SK-N-MC (cell line): ENCODE measurements at places on chromosomes 4 and X.

DNA sequence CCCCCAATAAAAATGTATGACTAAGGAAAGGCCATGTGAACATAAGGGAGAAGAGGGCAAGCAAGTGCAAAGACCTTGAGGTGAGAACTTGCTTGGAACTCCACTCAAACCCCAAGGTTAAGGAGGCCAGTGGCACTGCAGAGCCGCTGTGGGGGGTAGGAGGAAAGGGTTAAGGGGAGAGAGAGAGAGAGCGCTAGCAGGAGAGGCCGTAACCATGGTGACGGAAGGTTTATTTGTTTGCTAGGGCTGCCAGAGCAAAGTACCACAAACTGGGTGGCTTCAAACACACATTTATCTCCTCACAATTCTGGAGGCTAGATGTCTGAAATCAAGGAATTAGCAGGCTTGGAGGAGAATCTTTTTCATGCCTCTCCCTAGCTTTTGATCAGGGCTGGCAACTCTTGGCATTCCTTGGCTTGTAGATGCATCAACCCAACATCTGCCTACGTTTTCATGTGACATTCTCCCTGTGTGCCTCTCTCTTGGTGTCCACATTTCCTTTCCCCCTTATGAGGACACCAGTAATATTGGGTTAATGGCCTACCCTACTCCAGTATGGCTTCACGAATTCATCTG lies 35.2 kb downstream of the SMIM20 start:
- DNase-seq = no peak

DNA sequence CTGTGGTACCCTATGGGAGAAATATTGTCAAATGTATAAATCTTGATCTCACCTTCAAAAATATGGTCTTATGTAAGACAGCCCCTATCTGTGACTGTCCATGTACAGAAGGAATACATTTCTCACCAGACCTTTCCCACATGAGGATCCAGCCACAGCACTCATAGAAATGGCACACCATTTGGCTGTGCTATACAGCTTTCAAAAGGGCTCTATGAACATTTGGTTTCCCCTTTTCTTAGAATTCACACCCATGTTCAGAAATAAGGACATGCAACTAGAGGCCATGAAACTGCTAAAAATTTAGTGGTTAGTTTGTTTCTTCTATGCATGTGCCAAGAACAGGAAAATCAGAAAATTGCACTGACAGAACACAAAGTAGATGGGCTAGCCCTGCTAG lies 62.7 kb downstream of the ANTXR2 start:
- no peak for DNase-seq

GRCh38 chrX:20519826-20520225 lies 253.1 kb upstream of the RPS6KA3 start:
- DNase-seq = no peak

DNA sequence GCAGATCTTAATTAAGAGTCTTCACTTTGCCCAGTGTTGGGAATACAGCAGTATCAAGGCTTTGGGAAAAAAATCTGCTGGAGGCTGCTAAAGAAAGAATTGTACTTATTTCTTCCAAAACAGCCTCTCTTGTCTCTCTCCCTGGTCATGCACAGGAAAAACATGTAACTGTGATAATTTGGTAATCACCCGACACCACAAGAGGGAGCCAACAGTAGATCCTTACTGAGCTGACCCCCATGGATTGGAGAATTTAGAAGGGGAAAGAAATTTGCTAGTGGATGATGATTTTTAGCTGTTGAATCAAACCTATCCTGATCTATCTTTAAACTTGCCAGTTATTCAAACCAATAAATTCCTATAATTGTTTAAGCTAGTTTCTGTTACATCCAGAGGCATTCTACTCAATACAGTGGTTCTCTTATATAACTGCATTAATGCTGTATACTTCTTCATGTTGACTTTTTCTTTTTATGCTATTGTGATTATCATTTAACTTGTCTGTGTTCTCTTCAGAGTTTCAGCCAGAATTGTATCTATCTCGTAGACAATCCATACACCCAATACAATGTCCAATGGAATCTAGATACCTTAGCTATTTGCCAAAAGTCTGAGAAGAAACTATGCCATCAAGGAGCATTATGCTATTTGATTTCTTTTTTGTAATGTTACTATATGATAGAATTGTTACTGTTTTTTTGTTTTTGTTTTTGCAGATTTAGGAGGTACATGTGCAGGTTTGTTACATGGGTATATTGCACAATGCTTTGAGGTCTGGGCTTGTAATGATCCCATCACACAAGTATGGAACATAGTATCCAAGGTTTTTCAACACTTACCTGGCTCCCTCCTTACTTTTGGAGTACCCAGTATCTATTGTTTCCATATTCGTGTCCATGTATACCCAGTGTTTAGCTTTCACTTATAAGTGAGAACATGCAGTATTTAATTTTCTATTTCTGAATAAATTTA lies 31.3 kb upstream of the ARHGEF38 start:
- peak; percentile 47 for DNase-seq

DNA sequence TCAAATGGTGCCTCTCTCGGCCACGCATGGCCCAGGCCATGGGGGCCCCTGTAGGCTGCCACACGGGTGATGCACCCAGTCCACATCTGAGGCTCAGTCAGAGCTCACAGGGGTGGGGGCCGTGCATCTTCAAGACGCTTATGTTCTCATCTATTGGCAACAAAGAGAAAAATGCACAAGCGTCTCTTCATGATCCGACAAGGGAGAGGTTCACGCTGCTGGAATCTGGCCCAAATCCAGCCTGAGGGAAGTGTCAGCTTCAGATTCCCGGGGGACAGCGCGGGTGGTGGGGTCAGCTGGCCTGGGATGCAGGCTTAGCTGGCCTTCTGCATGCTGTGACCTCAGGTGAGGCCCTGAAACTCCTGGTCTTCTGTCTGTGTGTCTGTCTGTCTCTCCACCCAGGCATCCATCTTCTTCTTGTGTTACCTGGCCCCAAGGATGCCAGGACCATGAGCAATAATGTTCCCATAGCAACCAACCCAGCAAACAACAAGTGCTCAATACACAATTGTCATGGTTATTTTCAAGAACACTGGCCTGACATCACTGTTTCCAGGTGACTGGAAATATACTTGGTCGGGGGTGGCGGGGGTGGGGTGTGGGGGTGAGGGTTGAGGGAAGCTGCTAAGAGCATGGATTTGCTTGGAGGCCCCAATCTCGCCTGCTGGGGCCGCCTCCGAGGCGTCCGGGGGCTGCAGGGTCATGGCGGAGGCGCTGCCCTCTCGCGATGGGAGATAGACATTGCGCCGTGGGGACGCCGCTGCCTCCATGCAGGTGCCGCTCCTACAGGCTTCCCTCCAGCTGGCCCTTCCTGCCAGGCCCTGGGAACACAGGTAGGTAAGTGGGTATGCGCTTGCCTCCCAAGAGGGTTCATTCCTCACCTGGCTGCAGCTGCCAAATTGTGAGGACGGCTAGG lies 48.3 kb downstream of the ABLIM2 start:
- no peak for DNase-seq

DNA sequence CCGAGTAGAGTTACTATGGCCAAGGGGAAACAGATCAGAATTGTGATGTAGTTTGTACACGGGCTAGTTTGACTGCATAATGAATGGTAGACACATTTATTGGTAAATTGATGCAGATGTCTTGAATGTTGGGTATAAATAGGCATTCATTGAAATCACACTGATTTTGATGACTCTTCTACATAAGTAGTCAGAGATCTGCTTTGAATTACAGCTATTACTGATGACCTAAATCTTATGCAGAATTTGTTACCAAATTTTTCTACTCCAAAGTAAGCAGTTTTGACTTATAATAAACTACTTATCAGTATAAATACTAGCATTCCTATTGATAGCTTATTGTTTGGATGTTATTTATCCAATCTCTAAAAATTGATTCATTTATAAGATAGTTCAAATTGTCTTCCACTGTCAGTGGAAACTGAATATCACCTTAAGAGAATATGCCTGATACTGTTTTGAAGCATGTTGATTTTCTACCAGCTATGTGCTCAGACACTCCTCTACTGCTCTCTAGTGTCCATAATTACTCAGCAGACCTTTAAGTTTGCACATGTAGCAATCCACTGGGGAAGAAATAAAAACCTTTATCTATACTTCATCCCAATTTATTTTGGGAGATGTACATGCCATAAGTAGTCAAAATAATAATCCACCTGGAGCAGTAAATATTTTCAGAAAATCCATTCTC lies 120.3 kb downstream of the RASL11B start:
- peak; percentile 20 for DNase-seq

DNA sequence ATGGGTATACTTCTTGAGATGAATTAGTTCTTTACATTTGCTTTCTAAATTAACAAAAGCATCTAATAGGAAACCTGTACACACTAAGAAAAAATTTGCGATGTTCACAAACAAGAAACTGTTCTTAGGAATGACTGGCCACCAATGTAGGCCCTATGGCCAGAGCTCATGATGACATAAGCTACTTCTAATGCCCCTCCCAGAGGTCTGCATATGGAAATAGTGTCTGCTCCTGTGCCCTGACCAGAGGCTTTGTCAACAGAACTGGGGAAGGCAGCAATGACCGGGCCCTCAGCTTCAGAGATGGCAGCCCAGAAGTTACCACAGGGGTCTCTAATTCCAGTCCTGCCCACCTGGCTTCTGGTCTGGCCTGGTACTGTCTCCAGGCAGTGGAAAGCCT lies 15.0 kb upstream of the BCLAF3 start:
- no peak for DNase-seq

GRCh38 chrX:147935156-147935758 lies 23.5 kb downstream of the FMR1 start:
- no peak for DNase-seq

DNA sequence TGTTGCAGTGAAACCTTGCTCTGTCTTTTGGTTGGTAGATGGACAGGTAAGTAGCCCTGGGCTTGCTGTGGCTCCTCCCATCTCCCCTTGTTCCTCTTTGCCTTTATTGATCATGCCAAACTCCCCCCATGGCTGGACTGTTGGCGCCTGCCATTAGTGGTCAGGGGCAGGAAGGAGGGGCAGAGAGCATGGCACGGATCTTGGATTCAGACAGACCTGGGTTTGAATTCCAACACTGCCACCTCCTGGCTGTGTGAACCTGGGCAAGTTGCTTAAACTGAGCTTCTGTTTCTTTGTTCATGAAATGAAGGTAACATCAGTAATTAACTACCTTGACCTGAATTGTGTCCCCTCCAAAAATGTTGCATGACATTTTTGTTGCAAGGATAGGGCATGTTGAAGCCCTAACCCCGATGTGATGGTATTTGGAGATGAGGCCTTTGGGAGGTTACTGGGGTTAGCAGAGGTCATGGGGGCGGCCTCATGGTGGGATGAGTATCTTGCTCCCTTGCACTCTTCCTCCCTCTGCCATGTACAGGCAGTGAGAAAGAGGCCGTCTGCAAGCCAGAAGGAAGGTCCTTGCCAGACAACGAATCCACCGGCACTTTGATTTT lies 6.0 kb downstream of the SLC2A9 start:
- no peak for DNase-seq

- DNase-seq = no peak
These were observed 478.5 kb downstream of the INPP4B start for GRCh38 chr4:142367418-142368180.

DNA sequence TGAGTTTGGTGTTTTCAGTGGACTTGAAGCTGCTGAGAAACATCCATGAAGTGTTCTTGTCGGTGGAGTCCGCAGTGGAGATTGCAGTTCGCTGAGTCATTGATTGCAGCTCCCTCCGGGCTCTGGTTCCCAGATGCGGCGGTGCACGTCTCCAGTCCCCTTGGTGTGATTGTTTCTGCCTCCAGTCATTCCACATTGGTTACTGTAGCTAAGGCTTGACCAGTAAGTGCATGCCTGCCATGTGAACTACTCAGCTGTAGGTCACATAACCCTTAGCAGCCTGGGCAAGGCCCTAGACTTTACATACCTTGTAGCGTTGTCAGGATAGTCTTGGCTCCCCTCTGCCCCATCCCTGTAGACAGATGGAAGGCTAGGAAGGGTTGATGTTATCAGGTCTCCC lies 53.8 kb upstream of the CLCN4 start:
- DNase-seq = no peak

GRCh38 chrX:21843179-21843578 lies 3.8 kb downstream of the MBTPS2 start:
- DNase-seq = no peak

DNA sequence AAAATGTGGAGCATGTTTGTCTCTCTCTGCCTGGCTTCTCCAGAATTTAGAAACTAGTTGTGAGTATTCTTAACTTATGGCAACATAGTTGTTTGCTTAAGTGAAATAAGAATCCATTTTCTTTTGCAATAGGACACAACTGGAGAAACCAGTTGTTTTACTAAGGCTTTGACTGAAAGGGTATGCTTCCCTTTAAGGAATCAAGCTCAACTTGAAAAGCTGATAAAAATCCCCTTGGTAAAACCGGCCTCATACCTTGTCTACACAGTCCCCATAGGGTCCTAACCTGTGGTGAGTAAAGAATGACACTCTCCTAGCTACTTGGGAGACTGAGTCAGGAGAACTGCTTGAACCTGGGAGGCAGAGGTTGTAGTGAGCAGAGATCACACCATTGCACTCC lies 139.8 kb downstream of the NR3C2 start:
- no peak for DNase-seq

GRCh38 chr4:99635601-99636000 lies 22.0 kb downstream of the C4orf54 start:
- DNase-seq = no peak

- DNase-seq = no peak
These were observed 32.6 kb downstream of the STAG2 start for GRCh38 chrX:123993904-123994635.

- peak; percentile 52 for DNase-seq
These were observed 104.4 kb upstream of the ARHGAP24 start for GRCh38 chr4:85370400-85371032.

DNA sequence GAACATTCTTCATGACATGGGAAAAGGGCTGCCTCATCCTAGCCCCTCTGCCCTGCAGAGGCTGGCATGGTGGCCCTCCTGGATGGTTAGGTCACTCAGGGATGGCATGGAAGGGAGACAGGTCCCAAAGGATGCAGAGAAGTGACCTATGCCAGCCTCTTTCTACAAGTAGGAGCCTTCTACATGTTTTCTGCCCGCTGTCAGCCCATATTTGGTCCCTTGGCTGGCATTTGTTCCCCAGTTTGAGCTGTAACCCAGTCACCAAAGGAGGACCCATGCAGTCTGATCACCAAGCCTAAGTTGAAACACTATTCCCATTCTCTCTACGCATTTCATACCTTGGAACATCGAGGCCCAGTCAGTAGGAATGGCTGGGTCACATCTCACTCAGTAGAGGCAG lies 95.4 kb downstream of the PJA1 start:
- DNase-seq = no peak

- DNase-seq = no peak
These were observed 152.5 kb upstream of the SPRY1 start for GRCh38 chr4:123244137-123244536.

DNA sequence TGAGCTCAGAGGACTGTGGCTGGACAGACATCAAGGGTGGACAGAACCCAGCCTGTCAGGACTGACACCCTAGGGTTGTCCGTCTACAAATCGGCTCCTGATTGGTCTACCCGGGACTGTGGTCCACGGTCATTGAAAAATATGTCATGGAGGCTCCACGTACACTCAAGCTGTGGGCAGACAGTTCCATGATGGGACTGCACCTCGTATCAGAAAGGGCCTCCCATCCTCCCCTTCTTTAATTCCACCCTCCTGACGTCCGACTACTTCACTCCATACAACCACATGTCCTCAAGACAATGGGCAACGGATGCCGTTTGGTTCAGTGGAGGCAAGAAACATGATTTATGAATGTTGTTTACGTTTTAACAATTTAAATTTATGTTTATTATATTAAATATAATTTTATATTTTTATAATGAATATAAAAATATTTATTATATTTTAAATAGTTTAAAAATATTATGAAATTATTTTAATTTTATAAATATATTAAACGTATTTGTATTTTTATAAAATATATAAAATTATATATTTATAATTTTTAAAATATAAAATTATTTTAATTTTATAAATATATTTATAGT lies 58.0 kb upstream of the SHOX start:
- no peak for DNase-seq

GRCh38 chr4:148847544-148848255 lies 405.5 kb upstream of the NR3C2 start:
- DNase-seq = no peak
